ENCODE measurements at places on chromosomes 5 and 9. TPM values are rescaled to one million over a fixed set of nuclear protein-coding genes. Genes with fewer than 3 reads are reported as not detected.

GRCh38 chr9:129141066-129142041 is 30.1 kb downstream of the PTPA start:
- peak overlapping the region; percentile 58 for H3K4me3 ChIP-seq
- H3K36me3 ChIP-seq = peaks cover 7% of the 10 kb centered on the region
- peak overlapping the region; percentile 100 for H3K27ac ChIP-seq
- peaks cover 50% of the 10 kb centered on the region for H3K4me1 ChIP-seq
- peak; percentile 79 for DNase-seq
- no peaks in the 10 kb centered on the region for H3K27me3 ChIP-seq

GRCh38 chr5:65927503-65928321 is 1.3 kb downstream of the ERBIN start:
- H3K27ac ChIP-seq = peak overlapping the region; percentile 90
- peaks cover 15% of the 10 kb centered on the region for H3K36me3 ChIP-seq
- peaks cover 34% of the 10 kb centered on the region for H3K4me1 ChIP-seq
- DNase-seq = peak; percentile 81
- H3K27me3 ChIP-seq = no peaks in the 10 kb centered on the region

BTNL9 gene
- not detected for total RNA-seq

CHSY3 gene
- total RNA-seq = not detected

DNA sequence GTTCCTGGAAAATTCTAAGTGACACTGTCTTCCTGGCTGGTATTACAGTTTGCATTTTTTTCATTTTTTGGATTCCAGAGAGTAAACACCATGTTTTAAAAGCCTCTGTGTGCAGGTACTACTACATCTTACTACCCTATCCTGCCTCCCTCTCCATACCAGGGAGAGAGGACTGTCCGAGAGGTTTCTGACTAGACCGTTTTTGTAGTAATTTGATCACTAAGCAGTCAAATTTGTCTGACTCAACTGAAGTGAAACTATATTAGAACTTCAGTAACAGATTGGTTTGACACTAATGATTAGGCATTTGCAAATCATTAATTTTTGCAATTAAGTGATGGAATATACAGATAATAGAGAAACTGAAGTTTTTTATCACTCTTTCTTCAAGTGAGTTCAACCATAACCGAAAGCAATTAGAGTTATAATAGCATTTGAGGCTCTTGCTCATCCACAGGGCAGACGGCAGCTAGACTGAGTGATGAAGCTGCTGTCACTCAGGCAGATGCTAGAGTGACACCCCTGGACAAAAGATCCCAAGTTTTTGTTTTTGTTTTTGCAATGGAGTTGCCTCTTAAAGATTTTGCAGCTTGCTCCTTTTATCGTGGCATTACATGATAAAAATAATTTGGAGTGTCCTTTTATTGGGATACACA is 44.3 kb downstream of the SMARCA2 start:
- no peak overlapping the region for H3K4me3 ChIP-seq
- DNase-seq = no peak
- H3K36me3 ChIP-seq = peaks cover 65% of the 10 kb centered on the region
- H3K27me3 ChIP-seq = no peaks in the 10 kb centered on the region

GRCh38 chr5:37838152-37838932 is 1.5 kb downstream of the GDNF start:
- H3K27ac ChIP-seq = no peak overlapping the region
- no peak overlapping the region for H3K4me3 ChIP-seq
- H3K4me1 ChIP-seq = peaks cover 4% of the 10 kb centered on the region
- no peak for DNase-seq
- no peaks in the 10 kb centered on the region for H3K36me3 ChIP-seq

GRCh38 chr5:34598177-34598794 is 57.8 kb upstream of the RAI14 start:
- H3K27ac ChIP-seq = no peak overlapping the region
- H3K36me3 ChIP-seq = no peaks in the 10 kb centered on the region
- H3K4me3 ChIP-seq = no peak overlapping the region
- no peaks in the 10 kb centered on the region for H3K4me1 ChIP-seq
- no peaks in the 10 kb centered on the region for H3K27me3 ChIP-seq

DNA sequence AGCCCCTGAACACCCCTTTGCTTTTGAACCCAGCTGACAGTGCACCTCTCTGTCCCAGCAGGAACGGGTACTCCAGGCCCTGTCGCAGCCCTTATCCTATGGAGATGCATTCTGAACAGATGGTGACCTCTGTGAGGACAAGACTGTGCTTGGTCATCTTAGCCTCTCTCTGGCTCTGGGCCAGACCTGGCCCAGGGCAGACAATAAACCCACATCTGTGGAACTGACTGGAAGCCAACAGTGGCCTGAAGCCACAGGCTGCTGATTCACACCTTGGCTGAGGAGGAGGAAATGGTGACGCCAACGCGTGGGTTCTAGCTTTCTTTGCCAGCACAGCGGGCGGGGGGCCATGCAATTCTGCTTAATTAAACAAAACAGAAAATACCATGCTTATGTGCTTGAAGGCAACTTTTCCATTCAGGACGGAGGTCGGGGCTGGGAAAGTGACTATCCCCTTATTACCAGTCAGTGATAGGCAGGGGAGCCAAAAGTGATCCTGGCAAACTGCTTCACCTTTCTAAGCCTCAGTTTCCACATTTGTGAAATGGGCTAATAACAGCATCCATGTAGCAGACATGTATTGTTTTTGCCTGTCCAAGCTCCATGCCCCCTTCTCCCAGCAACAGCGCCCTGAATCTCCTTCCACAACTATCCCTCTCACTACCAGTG is 10.8 kb downstream of the SH3PXD2B start:
- H3K36me3 ChIP-seq = no peaks in the 10 kb centered on the region
- H3K27me3 ChIP-seq = peaks cover 2% of the 10 kb centered on the region
- no peak overlapping the region for H3K27ac ChIP-seq
- DNase-seq = no peak

DNA sequence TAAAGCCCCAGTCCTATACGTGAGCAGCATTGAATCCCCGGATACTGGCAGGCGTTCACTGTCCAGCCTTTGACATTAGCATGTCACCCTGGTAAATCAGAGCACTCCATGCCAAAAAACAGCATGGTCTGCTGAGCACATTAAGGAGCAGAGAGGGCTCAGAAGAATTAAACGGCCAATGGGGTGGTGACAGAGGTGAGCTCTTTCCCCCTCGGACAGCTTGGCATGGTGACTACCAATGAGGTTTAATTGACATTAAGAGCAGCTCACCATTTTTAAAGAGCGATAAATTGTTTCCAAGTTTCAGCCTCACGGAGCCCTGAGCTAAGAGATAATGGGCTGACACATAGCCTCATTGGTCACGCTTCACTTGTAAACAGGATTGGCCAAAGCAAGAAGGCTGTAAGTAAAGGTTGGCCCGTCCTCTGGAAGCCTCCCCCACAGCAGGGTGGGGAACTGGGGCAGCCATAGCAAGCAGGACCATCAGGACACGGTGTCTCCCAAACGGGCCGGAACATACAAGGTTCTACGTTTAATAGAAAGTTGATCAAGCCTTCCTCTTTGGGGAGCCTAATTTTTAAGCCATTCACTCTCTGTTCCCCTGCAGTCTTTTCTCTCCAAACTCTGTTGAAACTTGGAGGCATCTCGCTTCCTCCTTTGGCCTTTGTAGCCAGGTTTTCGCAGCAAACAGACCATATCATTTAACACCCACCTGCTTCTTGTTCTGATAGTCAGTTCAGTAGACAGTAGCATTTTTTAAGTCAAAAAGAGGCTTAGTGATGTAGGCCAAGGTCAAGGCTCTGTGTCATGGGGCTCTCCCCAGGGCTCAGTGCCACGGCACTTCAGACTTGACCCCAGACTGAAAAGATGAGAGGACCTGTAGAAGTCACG is 25.9 kb downstream of the QRFP start:
- DNase-seq = peak; percentile 37
- H3K4me3 ChIP-seq = no peak overlapping the region
- H3K27me3 ChIP-seq = no peaks in the 10 kb centered on the region
- 0 out of 2 replicates have a peak, but pooled peaks cover 3% of the 10 kb centered on the region for H3K36me3 ChIP-seq
- H3K27ac ChIP-seq = no peak overlapping the region

- H3K4me1 ChIP-seq = no peaks in the 10 kb centered on the region
- H3K36me3 ChIP-seq = no peaks in the 10 kb centered on the region
- no peak overlapping the region for H3K27ac ChIP-seq
- no peaks in the 10 kb centered on the region for H3K27me3 ChIP-seq
- no peak overlapping the region for H3K4me3 ChIP-seq
- no peak for DNase-seq
Measured at GRCh38 chr5:108638021-108638420, 109.7 kb upstream of the FER start.

DNA sequence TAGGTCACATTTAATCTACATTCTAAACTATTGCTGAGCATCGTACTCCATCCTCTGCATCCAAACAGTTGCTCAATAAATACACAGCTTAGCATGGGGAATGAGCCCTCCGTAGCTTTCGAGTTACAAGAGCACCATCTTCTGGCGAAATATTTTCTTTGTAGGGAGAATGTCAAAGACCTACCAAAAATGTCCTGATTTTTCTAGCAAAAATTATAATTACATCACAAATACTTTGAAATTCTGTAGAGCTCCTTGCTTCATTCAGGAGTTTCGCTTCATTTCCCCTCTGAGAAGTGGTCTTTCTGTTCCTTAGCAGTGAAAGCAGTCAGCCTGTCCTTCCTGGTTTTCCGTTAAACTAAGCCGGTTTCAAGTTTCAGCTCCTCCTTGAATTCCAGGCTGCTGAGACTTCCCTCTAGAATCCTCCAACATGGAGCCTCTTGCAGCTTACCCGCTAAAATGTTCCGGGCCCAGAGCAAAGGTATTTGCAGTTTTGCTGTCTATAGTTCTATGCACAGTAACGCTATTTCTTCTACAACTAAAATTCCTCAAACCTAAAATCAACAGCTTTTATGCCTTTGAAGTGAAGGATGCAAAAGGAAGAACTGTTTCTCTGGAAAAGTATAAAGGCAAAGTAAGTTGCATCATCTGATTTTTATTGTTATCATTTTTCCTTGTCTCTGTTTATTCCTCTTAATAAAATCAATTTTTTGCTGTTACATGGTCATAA is at the start of gene GPX8:
GPX8 (plus strand) TSS at position 409 of the 730 bp plus-strand sequence; CDS start at position 431, 22 bp downstream.
- H3K27ac ChIP-seq = no peak within 1 kb of the TSS
- no peaks in the 10 kb centered on the region for H3K36me3 ChIP-seq
- no peaks in the 10 kb centered on the region for H3K4me1 ChIP-seq
- no peaks in the 10 kb centered on the region for H3K27me3 ChIP-seq

DNA sequence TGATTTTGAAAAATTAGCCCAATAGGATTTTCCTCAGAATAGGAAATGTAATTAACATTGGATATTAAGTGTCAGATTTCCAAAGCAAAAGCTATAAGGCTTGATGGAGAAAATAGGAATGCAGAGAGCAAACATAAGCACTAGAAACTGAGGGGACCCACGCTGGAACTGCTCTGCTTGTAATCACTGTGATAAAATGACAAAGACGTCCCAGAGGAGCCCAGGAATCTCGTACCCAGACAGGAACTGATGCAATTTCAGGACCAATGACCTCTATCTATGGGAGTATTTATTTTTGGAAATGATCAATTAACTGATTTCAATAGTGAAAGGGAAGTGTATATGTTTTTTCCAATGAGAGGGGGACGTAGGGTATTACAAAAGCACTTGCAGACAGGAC is 714.5 kb upstream of the WWC1 start:
- H3K27ac ChIP-seq = no peak overlapping the region
- H3K27me3 ChIP-seq = no peaks in the 10 kb centered on the region
- no peaks in the 10 kb centered on the region for H3K4me1 ChIP-seq
- DNase-seq = no peak
- H3K36me3 ChIP-seq = no peaks in the 10 kb centered on the region

- no peaks in the 10 kb centered on the region for H3K36me3 ChIP-seq
- no peak overlapping the region for H3K4me3 ChIP-seq
- H3K4me1 ChIP-seq = no peaks in the 10 kb centered on the region
- no peak for DNase-seq
Measured at GRCh38 chr9:95073918-95074317, 243.6 kb downstream of the FANCC start.

DNA sequence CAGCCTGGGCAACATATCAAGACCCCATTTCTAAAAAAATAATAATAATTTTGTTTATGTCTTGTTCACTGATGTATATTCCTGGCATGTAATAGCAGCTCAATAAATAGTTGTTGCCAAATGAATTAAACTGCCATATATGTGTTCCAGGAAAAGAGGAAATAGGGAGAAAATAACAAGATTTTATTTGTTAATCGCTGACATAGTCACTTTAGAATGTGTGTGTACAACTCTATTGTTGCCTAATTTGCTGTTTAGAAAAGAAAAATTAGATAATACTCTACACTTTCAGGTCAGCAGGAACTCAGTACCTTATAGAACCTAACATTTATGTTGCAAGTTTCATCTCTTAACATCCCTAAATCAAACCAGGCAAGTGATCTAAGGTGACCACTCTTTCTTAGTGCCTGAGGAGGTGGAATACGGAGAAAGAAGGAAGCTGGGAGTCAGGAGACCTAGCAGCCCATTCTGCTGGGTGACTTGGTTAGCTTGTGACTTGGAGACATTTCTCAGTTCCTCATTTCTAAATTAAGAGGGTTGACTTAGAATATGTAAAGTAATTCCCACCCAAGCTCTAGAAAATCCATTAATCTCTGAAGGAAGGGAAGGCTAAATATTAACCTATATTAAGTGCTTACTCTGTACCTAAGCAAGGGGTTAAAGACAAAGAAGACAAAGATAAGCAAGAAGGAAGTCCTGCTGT is 110.3 kb upstream of the IQGAP2 start:
- H3K27ac ChIP-seq = no peak overlapping the region
- H3K27me3 ChIP-seq = no peaks in the 10 kb centered on the region
- H3K4me1 ChIP-seq = peaks cover 7% of the 10 kb centered on the region
- no peaks in the 10 kb centered on the region for H3K36me3 ChIP-seq
- no peak overlapping the region for H3K4me3 ChIP-seq

- H3K4me1 ChIP-seq = no peaks in the 10 kb centered on the region
- no peaks in the 10 kb centered on the region for H3K36me3 ChIP-seq
- H3K4me3 ChIP-seq = no peak overlapping the region
- no peaks in the 10 kb centered on the region for H3K27me3 ChIP-seq
Measured at GRCh38 chr5:72110394-72111013, 3.2 kb downstream of the MAP1B start.

Data from Karpas-422 (cell line).